T-helper 17 cell (primary cell): ENCODE measurements at places on chromosomes 2 and 18.

DNA sequence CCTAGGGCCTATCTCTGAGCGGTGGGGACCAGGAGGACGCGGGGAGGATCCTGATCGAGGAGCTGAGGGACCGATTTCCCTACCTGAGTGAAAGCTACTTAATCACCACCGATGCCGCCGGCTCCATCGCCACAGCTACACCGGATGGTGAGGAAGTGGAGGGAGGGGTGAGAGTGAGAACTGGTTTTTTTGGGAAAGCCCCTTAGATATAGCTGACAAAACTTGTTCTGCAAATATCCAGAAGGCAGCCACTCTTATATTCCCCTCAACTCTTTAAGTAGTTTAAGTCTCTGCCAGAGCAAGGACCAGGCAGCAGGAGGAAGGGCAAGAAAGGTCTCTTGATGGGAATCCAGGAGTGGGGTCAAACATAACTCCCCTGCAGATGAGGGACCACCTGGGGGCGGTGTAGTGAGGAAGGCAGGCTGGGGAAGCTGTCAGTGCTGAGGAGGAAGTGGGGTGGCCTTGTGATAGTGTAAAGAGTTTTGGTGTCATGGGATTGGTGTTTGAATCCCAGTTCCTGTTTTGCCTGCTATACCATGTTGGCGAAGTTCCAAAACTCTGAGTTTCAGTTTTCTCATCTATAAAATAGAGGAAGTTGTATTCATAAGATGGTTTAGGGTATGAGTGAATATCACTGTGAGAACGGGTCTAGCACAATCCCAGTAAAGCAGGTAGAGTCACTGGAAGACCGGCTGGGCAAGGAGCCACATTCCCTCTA is 3.4 kb downstream of the NAGK start:
- DNase-seq: peak; percentile 63

- no peak for DNase-seq
Measured at GRCh38 chr2:27798948-27799645, 27.6 kb downstream of the MRPL33 start.

GRCh38 chr2:118431165-118431517 is 342.9 kb downstream of the INSIG2 start:
- no peak for DNase-seq

- DNase-seq: no peak
Measured at GRCh38 chr2:188519136-188519535, 227.5 kb downstream of the GULP1 start.

- DNase-seq: no peak
Measured at GRCh38 chr2:156505696-156506095, 69.5 kb downstream of the GPD2 start.

DNA sequence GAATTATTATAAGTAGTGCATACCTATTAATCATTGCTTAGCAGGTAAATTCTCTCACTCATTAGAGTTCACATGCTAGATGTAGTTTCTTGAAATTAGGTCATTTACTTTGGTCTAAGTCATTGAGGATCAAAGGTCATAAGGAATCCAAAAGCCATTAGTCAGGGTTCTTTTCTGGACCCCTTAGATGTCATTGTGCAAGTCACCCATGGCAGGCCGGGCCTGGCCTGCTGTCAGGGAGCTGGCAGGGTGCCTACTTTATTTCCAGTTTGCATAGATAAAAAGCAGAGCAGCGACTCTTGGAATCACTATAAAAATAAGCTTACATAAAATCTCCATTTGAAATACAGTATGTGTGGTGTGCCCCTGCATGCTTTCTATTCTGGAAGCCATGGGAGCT is 91.3 kb downstream of the MEIS1 start:
- DNase-seq: no peak

DNA sequence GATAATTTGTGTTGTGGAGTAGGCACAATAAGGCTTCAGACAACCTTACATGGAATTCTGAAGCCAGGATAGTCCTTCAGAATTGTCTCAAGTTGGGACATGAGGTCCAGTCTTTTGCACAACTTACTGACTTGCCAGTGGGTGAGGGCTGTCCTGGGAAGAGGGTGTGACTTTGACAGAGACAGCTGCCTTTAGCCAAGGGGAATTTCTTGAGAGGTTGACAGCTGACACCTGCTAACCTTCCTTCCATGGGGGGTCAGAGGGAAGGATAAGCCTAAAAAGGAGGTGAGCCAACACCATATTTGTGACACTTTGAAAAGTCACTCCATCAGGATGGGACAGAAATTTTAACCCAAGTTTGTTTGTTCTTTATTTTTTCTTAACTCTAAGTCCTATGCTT is 907.8 kb upstream of the CRIM1 start:
- DNase-seq: no peak

DNA sequence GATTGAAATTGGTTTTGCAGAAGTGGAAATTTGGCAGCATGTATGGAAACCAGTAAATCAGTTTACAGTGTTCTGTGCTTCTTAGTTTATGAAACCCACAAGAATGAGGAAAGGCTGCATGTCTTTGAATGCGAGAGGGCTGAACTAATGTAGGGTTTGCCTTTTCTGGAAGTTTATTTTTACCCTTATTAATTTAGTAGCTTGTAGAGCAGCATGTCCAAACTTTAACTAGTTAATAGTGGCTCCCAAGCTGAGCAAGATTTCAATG is 50.4 kb downstream of the LDLRAD4 start:
- no peak for DNase-seq

DNA sequence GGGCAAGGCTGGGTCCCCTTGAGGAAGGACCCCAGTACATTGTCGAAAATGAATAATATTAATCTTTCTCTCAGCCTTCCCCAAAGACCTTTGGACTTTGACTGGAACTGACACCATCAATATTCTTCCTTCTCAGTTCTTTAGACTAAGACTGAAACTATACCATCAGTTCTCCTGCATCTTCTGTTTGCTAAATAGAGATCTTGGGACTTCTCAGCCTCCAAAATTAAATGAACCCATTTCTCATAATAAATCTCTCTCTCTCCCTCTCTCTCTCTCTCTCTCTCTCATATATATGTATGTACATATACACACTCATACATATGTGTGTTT is 39.7 kb upstream of the VRK2 start:
- no peak for DNase-seq

GRCh38 chr18:22946217-22946616 is 13.1 kb downstream of the RBBP8 start:
- no peak for DNase-seq

- DNase-seq: no peak
Measured at GRCh38 chr2:154696810-154697417, 1.6 kb upstream of the KCNJ3 start.

GRCh38 chr2:207848545-207848928 is 78.8 kb upstream of the FZD5 start:
- no peak for DNase-seq

- no peak for DNase-seq
Measured at GRCh38 chr18:61893309-61893970, 633 bp upstream of the RNF152 start.

GRCh38 chr18:62331581-62332356 is 6.7 kb downstream of the TNFRSF11A start:
- DNase-seq: no peak
